Activated CD8-positive, alpha-beta memory T cell treated with anti-CD3 and anti-CD28 coated beads for 1 hour (primary cell): ENCODE measurements at places on chromosomes 12 and 14.

GRCh38 chr14:68386950-68387779 lies 405.7 kb downstream of the ZFP36L1 start:
- no peak for DNase-seq

DNA sequence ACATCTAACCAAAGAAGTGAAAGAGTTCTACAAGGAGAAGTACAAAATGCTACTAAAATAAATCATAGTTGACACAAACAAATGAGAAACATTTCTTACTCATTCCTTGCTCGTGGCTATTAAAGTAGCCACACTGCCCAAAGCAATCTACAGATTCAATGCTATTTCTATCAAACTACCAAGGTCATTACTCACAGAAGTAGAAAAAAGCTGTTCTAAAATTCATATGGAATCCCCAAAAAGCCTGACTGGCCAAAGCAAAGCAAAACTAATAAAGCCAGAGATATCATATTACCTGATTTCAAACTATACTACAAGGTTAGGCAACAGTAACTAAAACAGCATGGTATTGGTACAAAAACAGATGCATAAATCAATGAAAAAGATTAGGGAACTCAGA lies 305.6 kb downstream of the RPAP3 start:
- DNase-seq, result no peak

DNA sequence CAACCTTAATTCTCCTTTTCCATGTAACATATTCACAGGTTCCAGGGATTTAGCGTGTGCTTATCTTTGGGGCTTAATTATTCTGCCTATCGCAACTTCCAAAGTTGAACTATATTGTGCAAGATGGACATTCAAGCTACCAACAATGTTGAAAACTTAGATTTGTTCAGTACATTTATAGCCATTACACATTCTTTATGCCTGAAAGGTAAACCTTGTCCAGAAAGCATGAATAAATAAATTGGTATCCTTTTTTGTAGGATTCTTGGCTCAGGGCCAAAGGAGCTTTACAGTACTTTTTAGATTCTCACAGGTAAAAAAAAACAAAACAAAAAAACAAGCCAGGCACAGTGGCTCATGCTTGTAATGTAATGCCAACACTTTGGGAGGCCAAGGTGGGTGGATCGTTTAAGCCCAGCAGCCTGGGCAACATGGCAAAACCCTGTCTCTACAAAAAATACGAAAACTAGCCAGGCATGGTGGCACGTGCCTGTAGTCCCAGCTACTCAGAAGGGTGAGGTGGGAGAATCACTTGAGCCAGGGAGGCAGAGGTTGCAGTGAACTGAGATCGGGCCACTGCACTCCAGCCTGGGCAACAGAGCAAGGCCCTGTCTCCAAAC lies 3.3 kb downstream of the C12orf56 start:
- no peak for DNase-seq

DNA sequence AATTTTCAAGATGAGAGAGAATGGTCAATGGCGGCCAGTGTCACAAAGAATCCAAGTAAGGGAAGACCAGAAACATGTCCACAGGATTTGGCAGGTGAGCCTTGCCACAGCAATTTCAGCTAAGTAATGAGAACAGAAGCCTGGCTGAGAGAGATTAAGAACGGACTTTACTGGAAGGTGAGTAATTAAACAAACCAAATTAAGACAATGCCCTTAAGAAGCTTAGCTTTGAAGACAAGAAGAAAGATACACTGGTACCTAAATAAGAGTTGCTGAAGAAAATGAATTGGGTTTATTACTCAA lies 145.4 kb upstream of the PLEKHG7 start:
- DNase-seq, result no peak

DNA sequence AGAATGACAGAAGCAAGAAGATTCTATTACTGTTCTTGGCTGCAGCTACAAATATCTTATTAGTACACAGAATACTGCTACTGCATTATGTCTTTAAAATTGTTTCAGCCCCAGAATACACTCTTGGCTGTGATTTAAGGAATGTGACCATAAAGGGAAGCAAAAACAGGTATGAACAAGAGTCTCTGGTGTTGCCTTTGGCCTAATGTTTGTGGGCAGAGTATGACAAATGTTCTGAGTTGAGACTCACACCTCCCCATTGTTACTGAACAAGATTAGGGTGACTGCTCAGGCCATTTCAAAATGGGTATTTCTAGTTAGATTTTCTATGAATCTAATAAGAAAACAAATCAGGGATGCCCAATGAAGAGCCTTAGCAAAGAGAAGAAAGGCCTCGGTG lies 28.5 kb downstream of the TTC6 start:
- no peak for DNase-seq

GRCh38 chr12:46958053-46958452 lies 121.4 kb upstream of the PCED1B start:
- DNase-seq, result no peak

DNA sequence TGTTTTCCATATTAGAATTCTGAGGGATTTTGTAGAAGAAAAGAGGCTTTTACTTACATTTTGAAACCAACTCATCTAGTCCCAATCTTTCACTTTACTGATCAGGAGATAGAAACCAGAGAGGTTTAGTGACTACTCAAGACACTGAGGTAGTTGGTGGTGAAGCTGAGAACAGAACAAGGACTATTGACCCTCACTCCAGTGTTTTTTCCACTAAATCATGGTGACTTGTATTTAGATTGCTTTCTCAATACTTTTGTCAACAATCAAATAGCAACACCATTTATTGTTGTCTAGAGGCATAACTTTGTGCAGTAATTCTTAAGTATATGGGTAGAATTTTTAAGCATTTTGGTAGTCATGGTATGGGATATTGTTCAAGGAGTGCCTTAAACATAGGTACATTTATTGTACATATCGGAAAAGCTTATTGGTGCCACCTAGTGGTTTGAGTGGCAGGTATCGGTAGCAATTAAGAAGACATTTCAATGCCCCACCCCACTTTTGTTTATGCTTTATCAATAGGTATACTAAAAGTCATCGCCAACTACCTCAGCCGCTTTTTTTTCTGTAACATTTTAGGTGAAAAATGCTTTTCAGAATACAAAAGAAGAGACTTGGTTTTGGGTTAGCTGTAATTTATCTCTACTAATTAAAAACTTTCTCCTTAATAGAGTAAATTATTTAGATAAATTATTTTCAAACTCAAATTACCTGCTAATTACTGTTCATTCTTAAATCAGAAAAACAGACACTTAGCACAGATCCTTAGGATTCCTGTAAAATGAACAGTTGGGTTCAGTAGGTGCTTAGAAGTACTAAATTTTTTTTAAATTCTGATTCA lies 47.3 kb upstream of the PAWR start:
- DNase-seq, result no peak

GRCh38 chr12:90770861-90771260 lies 184.1 kb downstream of the CCER1 start:
- DNase-seq, result no peak

DNA sequence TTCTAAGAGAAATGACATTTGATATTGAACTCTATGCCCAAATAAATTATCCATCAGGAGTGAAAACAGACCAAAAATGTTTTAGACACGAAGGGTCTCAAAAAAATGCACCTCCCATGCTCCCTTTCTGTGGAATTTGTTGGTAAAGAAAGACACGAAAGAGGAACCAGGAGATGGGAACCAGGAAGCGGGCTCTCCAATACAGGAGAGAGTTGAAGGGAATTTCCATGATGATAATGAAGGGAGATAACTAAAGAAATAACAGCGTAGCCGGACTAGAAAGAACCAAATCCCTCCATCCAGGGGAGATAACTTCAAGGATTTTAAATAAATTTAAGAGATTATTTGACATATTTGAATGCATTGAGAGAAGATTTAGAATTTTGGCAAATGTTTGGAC lies 183.0 kb downstream of the DUSP6 start:
- no peak for DNase-seq

- DNase-seq, result no peak
These were observed 43.9 kb downstream of the SSPN start for GRCh38 chr12:26239122-26239851.

DNA sequence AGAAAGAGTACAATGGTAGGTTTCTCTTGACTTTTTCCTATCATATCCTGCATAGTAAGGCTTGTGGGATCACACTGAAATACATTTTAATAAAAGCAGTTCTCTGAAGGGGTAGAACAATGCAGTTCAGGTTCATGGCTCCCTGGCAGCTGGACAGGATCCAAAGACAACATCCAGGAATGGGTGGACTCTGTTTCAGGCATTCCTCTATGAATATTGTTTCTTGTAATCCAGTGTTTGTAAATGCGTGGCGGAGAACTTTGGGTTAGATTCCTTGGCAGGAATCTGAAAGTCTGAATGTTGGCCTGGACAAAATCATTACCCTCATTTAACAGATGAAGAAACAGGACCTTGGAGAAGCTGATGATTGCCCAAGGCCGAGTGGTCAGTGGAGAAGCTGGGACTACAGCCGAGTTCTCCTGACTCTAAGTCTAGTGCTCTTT lies 43.5 kb downstream of the SYNE2 start:
- no peak for DNase-seq

- no peak for DNase-seq
These were observed 369.9 kb downstream of the DIO2 start for GRCh38 chr14:79841433-79841832.

GRCh38 chr12:90311561-90311960 lies 602.9 kb upstream of the ATP2B1 start:
- no peak for DNase-seq

DNA sequence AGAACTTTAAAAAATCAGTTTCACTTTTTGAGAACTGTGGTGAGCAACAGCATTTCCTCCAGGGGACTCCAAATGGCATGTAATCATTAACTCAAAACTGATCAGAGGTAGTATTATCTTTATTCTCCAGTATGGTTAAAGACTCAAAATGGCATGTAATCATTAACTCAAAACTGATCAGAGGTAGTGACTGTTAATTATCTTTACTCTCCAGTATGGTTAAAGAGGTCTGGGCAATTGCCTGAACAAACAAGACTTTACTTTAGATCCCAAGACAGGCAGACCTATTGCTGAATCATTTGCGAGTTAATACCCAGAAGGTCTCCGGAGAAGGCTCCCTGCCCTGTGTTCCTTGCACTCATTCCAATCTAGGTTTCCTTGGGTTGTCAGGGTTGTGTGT lies 6.6 kb upstream of the ACADS start:
- no peak for DNase-seq

GRCh38 chr14:105337966-105338741 lies 23.6 kb downstream of the PACS2 start:
- DNase-seq, result no peak

DNA sequence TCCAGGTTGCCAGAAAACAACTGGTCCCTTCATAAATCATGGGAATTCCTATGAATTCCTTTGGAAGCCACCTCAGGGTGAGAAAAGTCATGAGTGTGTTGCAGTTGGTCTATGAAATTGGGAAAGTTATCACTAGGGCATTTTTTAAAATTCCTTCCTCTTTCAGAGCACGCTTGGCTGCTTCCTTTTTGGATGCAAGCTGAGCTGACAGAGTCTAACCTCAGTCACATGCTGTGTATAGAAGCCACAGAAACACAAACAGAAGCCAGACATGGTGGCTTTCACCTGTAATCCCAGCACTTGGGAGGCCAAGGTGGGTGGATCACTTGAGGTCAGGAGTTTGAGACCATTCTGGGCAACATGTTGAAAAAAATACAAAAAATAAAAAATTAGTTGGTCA lies 21.7 kb upstream of the HELB start:
- DNase-seq, result no peak

DNA sequence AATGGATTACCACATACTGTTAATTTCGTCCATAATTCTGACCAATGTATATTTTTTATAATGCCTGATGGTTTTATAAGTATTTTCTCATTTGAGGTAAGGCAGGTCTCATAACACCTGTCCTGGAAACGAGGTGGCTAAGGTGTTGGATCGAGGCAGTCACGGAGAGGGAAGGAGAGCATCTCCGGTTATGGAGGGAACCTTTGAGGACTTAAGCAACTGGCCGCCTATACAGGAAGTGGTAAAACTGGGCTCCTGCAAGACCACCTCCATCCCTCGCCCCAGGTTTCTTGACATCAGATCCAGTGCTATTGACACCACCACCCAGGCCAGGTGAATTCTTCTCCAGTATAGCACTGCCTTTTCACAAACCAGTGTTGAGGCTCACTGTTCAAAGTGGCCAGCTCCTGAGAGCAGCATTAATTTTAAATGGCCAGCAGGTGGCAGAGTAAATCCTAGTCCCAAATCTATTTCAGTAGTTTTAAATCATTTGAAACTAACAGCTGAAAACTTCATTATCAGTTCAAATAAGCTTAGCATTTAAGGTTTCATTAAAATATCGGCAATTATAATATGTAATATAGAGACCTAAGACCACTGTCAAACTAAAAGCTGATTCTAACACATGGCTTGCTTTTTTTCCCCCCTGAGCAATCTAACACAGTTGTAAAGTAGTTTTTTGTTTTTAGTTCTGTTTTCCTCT lies 100.8 kb downstream of the PPM1A start:
- DNase-seq, result no peak

GRCh38 chr12:108530161-108530560 lies 15.1 kb downstream of the FICD start:
- no peak for DNase-seq

DNA sequence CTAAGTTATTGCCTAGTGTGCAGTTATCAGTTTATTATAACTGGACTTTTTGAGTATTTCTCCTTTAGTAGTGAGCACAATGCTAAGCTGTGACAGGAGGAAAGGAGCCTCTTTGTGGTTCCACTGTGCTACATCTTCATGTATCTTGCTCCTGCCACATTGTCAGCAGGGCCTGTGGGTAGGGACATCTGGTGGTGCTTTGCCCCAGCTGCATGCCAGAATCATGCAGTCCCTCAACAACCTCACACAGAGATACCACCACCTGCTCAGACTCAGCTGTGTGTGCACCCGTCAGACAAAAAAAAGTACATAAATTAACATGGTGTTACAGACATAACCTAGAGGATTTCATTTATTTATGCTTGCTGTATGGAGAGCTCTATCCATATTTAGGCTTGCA lies 51.1 kb downstream of the MIS18BP1 start:
- no peak for DNase-seq

- no peak for DNase-seq
These were observed 13.2 kb upstream of the SLC8A3 start for GRCh38 chr14:70201994-70202393.

- DNase-seq, result no peak
These were observed 11.9 kb upstream of the CCND2 start for GRCh38 chr12:4261655-4262054.

- DNase-seq, result no peak
These were observed 326.5 kb downstream of the FLRT2 start for GRCh38 chr14:85856430-85856829.

DNA sequence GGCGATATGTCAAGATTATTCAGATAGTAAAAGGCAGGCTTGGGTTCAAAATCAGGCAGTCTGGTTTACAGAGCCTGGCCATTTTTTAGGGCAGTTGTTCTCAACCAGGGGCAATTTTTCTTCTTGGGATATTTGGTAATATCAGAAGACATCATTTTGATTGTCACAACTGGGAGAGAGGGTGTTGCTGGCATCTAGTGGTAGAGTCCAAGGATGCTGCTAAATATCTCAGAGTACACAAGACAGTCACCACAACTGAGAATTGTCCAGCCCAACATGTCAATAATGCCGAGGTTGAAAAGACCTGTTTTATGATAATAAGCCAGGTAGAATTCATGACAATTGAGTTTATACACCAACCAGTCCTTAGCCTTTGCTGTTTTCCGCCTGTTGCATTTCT lies 733.9 kb downstream of the NRXN3 start:
- no peak for DNase-seq

GRCh38 chr12:124601706-124602105 lies 34.3 kb upstream of the NCOR2 start:
- no peak for DNase-seq
